ENCODE measurements at places on chromosomes 4 and X.

DNA sequence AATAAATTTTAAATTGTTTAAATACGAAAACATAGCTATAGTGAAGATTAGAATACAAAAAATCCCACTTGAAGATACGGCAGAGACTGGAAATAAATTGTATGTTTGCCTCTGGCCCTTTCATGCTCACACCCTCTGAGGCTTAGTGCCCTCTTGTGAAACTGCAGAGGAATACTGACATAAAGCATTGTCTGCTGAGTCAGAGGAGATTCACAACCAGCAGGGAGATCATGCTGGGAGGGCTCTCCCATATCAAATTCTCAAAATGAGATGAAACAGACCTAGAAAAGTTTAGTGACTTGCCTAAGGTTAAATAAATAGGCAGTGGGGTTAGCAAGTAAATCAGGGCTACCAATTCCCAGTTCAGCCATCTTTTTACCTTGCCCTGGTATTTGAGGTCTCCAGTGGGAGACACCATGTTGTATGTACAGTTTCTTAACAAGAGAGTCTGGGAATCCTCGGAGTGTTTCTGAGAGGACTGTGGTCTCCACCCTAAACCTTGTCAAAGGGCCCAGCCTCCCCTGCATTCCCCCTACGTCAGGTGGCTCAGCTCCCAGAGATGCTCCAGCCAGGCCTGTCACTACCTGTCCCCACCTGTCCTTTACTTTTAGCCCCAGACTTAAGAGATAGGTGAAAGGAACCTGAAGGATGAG is 581.4 kb upstream of the DIPK2B start:
- no peak for DNase-seq

GRCh38 chrX:151386838-151387459 is 10.1 kb upstream of the VMA21 start:
- no peak for DNase-seq

DNA sequence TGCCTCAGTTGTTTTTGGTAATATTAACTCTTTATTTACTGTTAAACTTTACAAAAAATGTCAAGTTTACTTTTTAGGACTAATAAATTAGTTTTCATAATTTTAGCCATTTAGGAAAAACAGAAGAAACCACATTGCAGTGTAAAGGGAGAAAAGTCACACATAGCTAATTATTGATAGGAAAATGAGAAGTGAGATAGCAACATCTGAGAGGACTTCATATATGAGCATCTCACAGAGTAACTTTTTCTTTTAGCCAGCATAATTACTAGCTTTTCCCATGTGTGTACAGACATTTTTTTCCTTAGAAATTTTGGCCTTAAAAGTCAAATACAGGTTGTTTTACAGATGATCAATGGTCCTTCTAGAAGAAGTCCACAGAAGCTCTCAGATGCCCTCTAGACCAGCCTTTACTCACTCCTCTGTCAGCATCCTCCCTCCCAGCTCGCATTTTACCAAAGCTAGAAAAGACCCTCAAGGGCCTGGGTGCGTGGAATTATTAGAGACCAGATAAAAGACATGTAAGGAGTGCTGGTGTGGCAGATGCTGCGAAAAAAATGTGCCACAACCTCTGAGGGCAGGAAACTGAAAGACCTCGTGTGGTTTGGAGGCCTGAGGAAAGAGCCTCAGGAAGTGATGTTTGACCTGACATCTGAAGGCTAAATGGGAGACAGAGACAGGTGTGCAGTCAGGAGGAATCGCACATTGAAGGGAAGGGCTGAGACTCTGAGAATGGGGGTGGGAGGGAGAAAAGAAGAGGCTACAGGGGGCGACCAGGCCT is 156.9 kb downstream of the CBR4 start:
- no peak for DNase-seq

DNA sequence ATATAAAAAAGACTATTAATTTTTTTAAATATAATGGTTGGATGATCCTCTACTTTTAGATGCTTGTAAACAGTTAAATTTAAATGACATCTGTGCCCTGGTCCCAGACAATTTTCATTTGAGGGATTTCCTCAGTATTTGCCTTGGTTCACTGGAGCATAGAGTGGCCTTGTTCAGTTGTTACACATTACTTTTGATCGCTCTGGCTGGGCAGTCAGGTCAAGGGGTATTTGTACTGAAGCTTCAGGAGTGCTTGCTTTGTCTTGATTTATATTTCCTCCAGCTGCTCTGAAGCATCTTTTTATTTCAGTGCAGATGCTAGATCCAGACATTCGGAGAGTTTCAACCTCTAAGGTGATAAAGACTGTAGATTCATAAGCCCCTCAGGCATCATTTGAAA is 50.0 kb downstream of the COMMD8 start:
- no peak for DNase-seq

- DNase-seq: no peak
These were observed 31.1 kb downstream of the ART3 start for GRCh38 chr4:76105652-76106051.

DNA sequence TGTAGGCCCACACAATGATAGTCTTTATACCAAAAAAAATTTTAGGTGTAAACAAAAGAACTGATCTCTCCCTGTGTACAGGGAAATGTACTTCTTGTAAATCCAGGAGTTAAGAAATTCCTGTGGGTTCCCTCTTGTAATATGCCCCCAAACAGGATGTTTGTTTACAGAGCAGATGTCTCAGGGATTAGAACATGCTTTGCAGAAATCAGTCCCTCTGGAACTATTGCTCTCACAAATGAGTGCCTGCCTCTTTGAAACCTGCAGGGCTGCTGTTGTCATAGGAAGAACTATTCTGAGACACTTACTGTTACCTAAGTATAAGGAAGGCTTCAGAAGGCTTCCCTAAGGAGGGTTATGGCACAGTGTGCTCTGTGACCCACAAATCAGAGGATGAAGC is 35.6 kb downstream of the PAK3 start:
- no peak for DNase-seq

GRCh38 chr4:7261087-7261486 is 68.7 kb downstream of the SORCS2 start:
- DNase-seq: no peak

- no peak for DNase-seq
These were observed at the start of gene FAT1 for GRCh38 chr4:186723292-186724057. TSS of gene FAT1 (minus strand) at chr4:186723856. CDS start at chr4:186709827, 14,029 bp downstream.

GRCh38 chr4:184364100-184364921 is 110.0 kb downstream of the IRF2 start:
- DNase-seq: no peak

- no peak for DNase-seq
These were observed 68.7 kb downstream of the MGST2 start for GRCh38 chr4:139734201-139734874.

- no peak for DNase-seq
These were observed 81.3 kb upstream of the TSPAN5 start for GRCh38 chr4:98739751-98740150.

GRCh38 chr4:27844376-27844775 is 983.7 kb downstream of the STIM2 start:
- DNase-seq: no peak

DNA sequence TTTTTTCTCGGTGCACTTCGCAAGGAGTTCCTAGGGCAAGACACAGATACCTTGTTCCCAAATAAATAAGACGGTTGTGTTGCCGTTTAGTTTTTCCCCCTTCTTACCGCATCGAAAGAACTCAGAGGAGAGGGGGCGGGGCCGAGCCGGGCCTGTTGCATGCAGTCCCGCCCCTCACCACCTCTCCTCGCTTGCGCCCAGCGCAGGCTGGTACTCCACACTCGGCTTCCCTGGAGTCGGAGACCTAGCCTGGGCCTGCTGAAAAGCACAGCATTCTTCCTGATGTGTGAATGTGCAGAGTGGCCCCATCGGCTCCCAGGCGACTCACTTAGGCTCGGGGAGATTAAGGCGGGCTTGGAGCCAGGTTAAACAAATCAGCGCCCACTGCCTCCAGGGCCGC is 26.1 kb upstream of the VMA21 start:
- DNase-seq: no peak

DNA sequence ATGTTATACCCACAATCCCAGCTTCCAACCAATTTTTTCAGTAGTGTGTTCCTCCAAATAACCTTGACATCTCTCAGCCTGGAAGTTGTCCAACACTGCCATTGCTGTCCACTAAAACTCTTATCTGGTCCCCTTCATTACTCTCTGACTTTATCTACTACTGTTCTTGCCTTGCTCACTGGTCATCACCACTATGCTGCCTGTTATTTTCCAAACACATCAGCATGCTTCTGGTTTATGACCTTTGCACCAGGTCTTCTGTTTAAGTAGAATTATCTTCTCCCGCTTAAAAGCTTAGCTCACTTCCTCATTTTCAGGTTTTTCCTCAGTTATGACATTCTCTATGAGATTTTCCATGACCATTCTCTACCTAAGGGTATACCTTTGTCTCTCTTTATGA is 5.5 kb downstream of the ELMOD2 start:
- no peak for DNase-seq

DNA sequence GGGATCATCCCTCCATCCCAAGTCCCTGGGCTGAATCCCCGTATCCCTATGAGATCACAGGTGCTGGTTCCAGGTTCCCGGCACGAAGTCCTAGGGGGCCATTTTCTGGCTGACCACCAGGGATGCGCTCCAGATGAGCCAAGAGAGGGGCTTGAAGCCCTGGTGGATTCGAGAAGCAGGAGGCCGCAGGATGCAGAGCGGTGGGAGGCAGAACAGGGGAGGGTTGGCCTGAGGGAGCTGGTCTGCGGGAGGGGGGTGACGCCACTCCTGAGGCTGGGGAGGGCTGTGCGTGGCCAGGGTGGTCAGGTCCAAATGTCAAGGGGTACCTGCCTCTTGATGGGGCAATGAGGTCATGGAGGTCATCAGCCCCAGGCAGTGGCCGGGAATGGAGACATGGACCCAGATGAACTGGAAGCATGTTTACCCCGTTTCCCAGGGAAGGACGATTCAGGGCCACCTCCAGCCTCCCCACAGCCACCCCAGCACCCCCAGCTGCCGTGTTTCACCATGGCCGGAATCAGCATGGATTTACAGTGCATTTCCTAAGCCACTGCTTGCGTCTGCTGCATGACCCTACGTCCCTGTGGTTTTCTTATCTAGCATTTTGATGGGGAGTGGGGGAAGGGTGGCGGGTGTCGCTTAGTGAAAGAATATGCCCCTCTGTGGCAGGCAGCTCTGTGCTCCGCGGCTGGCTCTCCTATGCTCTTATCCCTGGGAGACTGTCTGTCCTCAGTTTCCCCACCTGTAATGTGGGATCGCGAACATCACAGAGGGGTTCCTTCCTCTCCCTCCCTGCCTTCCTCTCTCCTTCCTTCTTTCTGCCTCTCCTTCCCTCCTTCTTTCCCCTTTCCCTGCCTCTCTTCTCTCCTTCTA is 17.0 kb upstream of the HTRA3 start:
- DNase-seq: no peak

- no peak for DNase-seq
These were observed 233.9 kb upstream of the MAB21L2 start for GRCh38 chr4:150348079-150348478.

DNA sequence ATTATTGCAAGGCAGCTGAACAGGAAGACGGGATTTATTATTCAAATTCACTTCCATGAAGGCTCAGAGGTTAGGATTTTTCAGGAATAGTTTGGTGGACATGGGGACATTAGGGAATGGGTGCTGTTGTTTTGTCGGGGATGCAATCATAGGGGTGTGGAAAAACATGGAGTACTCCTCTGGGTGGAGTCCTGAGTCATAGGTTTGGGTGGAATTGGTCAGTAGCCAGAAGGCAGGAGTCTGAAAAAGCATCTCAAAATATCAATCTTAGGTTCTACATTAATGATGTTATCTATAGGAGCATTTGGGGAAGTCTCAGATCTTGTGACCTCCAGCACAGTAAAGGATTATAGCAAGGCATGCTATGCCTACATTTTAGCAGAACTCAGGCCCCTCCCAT is 14.5 kb upstream of the ETNPPL start:
- no peak for DNase-seq

GRCh38 chrX:7085879-7086278 is 61.6 kb upstream of the STS start:
- DNase-seq: no peak

DNA sequence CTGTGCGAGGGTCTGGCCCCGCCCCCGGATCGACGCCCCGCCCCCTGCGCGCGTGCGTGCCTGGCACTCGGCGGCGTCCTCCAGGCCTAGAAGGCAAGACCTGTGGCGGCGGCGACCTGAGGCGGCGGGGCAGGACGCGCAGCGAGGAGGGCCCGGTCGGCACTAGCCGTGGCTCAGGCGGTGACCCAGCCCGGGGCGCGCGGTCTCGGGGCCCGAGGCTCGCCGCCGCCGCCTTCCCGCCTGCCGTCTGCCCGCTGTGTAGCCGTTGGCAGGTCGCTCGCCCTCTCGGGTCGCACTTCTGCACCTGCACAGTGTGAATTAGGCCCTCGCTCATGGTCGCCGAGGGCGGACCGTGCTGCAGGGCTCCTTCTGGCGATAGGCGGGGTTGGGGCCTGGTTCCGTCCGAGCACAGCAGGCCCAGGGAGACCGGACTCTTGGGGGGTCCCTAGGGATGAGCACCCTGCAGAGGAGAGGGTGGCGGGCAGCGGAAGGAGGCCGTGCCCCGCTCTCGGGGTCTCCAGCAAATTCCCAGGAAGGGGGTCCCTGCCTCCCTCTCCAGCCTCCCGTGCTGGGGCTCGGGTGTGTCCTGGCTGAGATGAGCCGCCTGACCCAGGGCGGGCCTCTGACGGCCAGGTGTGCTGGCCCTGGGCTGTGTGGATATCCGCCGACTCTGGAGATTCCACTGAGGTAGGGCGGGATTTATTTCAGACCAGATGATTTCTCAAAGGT is 557 bp upstream of the FAM53A start:
- no peak for DNase-seq

DNA sequence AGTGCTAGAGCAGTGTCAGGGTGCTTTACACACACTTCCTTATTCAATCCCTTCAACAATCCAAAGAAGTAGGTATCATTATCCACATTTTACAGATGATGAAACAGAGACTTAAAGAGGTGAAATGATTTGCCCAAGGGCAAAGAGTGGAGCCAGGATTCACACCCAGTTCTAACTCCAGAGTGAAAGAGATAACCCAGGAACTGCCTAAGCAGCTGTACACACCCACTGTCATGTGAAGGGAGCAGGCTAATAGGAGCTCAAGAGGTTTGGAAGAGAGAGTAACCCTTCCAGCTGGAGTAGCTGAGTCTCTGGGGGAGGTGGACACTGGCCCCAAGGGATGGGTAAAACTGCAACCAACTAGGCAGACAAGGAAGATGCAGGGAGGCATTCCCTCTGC is 92.5 kb downstream of the FBXL5 start:
- DNase-seq: no peak

DNA sequence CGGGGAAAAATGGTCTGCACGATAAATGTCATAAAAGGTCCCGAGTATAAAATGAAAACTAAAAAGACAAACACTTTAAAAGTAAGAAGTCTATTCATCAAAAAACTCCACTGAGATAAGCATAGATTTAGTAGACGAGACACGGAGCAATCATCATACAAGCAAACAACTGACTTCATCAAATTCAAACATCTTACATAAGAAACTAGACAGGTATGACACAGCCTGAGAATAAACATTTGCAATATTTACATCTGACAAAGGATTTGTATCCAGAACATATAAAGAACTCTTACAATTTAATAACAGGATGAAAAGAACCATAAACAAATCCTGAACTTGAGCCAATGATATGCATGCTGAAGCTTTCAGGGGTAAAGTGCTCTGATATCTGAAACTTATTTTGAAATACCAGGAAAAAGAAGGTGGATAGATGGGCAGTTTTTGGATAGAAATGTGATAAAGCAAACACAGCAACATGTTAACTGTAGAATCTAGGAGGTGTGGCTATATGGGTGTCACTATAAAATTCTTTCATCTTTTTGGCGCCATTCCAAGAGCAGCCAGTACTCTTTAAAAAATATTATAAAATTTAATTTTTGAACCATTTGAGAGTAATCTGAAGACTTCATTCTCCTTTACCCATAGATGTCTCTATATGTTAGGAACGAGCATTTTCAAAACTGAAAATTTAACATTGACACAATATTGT is 12.0 kb downstream of the MPP1 start:
- DNase-seq: no peak

- DNase-seq: peak; percentile 17
These were observed 371.6 kb downstream of the INPP4B start for GRCh38 chr4:142474398-142475087.

Measured in CD4-positive, alpha-beta T cell treated with Interleukin-15 for 4 hours (primary cell).